ENCODE measurements at places on chromosomes 11 and 22.

- no peak for DNase-seq
Observed at GRCh38 chr22:30665786-30666185, 1.9 kb downstream of the DUSP18 start.

DNA sequence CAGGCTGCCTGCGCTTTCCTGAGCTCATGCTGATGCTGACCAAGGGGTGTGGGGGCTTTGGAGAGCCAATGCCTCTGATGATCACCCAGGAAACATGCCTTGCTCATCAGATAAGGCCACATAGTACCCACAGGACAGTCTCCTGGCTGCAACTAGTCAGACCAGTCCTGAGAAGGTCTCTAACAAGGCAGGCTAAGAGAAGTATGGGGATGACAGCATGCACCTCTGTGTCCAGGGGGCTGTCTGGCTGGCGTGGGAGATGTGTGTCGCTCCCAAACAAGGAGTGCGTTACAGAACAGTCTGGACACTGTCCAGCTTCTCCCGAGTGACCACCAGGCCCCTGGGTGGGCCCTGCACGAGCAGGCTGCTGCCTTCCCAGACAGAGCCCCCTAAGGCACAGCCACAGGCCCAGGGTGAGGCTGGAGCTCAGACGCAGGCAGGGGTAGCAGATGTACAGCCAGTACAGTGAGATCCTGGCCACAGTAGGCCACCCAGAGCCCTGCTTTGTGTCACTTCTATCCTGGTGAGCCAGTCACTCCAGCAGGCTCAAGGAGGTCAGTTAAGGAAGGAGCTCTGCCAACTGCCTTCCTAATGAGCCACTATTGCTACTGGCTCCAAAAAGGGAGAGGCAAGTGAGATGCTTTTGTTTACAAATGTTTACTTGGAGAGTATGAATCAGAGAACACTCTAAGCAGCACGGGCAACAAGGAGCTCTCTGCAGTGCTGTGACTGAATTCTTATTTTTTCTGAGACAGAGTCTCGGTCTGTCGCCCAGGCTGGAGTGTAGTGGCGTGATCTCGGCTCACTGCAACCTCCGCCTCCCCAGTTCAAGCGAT lies 66.0 kb upstream of the CLTCL1 start:
- no peak for DNase-seq

GRCh38 chr11:558503-558902 lies 2.0 kb downstream of the LMNTD2 start:
- DNase-seq: no peak

- DNase-seq: peak; percentile 40
Observed at GRCh38 chr22:19615001-19615461, 90.8 kb upstream of the CLDN5 start.

GRCh38 chr22:23969071-23969470 lies 2.4 kb downstream of the DDTL start:
- DNase-seq: peak; percentile 3

DNA sequence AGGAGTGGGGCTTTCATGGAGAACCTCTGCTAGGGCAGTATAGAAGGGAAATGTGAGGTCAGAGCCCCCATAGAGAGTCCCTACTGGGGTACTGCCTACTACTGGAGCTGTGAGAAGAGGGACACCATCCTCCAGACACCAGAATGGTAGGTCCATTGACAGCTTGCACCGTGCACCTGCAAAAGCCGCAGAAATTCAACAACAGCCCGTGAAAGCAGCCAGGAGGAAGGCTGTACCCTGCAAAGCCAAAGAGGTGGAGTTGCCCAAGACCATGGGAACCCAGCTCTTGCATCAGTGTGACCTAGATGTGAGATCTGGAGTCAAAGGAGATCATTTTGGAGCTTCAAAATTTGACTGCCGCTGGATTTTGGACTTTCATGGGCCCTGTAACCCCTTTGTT lies 245.6 kb downstream of the TENM4 start:
- no peak for DNase-seq

DNA sequence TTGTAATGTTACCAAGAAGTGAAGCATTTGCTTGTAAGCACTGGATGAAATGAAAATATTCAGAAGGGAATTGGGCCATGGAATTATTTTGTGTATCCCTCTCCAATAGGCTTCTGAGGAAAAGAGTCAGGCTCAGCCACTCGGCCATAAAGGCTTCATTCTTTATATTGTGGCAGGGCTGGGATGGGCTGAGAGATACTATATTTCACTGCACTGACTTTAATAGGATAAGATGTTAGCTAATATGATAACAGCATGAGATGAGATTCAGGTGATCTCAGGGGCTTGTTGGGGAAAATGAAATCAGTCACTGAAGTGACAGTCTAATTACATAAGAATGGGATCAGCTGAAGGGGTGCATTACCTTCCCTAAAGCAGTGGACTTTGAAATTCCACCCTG lies 7.3 kb upstream of the TRIM44 start:
- DNase-seq: no peak

- DNase-seq: no peak
Observed at GRCh38 chr22:45358127-45358526, 48.4 kb downstream of the FAM118A start.

GRCh38 chr22:19607192-19608002 lies 83.2 kb upstream of the CLDN5 start:
- DNase-seq: no peak

DNA sequence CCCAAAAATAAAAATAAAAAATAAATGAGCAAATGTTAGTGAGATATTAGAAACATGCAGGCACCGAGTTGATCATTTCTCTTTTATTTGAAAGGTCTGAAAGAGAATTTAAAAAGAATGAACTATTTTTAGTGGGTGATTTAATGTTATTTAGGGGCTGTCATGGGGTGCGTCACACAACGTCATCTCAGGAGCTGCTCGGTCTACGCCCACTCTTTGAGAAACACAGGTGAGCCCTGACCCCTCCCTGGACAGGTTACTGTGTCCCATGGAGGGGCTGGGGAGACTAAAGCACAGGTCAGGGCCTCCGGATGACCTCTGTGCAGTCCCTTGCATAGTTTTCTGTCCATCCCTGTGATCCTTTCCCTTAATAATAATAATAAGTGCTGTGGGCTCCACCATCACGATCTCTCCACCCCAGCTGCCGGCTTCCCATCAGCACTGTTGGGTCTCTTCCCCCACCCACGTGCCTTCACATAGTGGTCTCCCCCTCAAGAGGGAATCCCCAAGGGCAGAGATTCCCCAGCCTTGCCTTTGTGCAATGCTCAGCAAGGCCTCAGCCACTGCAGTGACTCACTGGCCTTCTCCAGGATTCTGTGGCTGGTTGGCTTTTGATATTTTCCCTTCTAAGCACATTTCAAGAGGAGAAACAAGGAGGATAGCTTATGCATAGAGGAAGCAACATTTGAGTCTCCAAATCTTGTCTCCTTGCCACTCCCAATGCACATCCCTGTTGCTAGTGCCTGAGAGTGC lies 159.9 kb downstream of the TTC17 start:
- no peak for DNase-seq

GRCh38 chr11:46615756-46616155 lies 1.3 kb downstream of the HARBI1 start:
- no peak for DNase-seq

GRCh38 chr11:1882265-1883238 lies 9.1 kb downstream of the PRR33 start:
- peak; percentile 90 for DNase-seq

- peak; percentile 61 for DNase-seq
Observed at GRCh38 chr11:18706330-18707243, 8.0 kb downstream of the TMEM86A start.

GRCh38 chr11:69268911-69269310 lies 25.0 kb upstream of the MYEOV start:
- no peak for DNase-seq

GRCh38 chr11:57773026-57773598 lies 11.5 kb downstream of the CTNND1 start:
- no peak for DNase-seq

GRCh38 chr11:65437436-65438227 lies 15.0 kb downstream of the NEAT1 start:
- DNase-seq: no peak

DNA sequence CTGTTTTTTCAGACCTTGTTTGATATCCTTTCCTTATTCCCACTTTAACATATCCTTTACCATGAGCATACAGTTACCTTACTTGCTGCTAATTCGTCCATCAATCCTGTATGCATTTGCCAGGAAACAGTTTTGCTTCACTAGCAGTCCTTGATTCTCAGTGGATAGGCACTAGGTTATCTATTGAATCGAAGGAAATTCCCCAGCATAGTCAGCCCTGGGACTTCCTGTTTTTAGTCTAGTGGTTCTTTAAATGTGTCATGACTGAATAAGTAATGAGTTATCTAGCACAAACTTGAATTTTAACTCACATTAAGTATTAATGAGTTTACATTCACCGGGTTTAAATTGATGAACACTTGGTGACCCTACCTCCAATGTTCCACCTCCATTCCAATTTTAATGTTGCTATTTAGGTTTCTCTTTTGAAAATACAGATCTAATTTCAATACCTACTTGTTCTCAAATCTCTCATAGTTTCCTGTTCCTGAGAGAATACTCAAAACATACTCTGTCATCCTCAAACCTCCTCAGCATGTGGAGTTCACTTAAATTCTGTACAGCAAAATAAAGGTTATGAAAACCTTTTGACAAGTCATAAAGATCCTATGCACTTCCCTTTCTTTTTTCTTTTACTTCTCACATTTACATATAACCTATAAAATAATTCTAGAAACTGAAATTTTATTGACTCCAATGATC lies 1375.1 kb upstream of the TENM4 start:
- peak; percentile 18 for DNase-seq

- DNase-seq: no peak
Observed at GRCh38 chr11:134481933-134482527, 70.0 kb upstream of the B3GAT1 start.

GRCh38 chr11:131823772-131824171 lies 453.4 kb downstream of the NTM start:
- DNase-seq: no peak

DNA sequence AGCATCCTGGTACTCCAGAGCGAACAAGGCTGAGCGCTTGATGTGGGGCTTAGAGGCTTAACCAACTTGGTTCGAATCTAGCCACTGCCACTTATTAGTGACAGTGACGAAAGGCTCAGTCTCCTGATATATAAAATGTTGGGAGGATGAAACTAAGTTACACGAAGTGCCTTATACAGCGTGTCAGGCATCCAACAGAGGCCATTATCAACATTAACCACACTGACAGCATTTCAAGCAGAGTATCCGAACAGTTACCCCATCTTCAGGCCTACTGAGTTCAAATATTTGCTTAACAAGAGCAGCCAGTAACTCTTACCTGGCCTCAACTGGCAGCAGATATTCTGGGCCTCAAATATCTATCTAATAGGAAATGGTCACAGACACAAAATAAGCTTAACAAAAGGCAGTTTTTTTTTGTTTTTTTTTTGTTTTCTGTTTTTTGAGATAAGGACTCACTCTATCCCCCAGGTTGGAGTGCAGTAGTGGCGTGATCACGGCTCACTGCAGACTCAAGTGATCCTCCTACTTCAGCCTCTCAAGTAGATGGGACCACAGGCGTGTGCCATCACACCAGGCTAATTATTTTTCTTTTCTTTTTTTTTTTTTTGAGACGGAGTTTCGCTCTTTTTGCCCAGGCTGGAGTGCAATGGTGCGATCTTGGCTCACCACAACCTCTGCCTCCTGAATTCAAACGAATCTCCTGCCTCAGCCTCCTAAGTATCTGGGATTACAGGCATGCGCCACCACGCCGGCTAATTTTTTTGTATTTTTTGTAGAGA lies 2.9 kb downstream of the SERPIND1 start:
- DNase-seq: no peak

GRCh38 chr11:77470504-77470903 lies 3.4 kb downstream of the PAK1 start:
- peak; percentile 36 for DNase-seq

- DNase-seq: no peak
Observed at GRCh38 chr11:94181943-94182342, 53.3 kb downstream of the PANX1 start.

- DNase-seq: no peak
Observed at GRCh38 chr11:61826930-61827570, 1.1 kb upstream of the FADS2 start.

GRCh38 chr22:28025866-28026575 lies 107.0 kb upstream of the PITPNB start:
- no peak for DNase-seq

- no peak for DNase-seq
Observed at GRCh38 chr22:27032091-27032761, 374.8 kb downstream of the MIAT start.

DNA sequence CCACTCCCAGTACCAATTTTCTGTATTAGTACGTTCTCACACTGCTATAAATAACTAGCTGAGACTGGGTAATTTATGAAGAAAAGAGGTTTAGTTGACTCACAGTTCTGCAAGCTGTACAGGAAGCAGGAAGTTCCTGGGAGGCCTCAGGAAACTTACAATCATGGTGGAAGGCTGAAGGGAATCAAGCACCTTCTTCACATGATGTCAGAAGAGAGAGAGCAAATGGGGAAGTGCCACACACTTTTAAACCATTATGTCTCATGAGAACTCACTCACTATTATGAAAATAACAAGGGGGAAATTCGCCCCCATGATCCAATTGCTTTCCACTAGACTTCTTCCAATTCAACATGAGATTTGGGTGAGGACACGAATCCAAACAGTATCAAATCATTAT lies 271.4 kb downstream of the ETS1 start:
- no peak for DNase-seq

GRCh38 chr11:45021692-45022141 lies 71.0 kb upstream of the TP53I11 start:
- no peak for DNase-seq

GRCh38 chr22:38758276-38758945 lies 2.6 kb upstream of the SUN2 start:
- peak; percentile 56 for DNase-seq

DNA sequence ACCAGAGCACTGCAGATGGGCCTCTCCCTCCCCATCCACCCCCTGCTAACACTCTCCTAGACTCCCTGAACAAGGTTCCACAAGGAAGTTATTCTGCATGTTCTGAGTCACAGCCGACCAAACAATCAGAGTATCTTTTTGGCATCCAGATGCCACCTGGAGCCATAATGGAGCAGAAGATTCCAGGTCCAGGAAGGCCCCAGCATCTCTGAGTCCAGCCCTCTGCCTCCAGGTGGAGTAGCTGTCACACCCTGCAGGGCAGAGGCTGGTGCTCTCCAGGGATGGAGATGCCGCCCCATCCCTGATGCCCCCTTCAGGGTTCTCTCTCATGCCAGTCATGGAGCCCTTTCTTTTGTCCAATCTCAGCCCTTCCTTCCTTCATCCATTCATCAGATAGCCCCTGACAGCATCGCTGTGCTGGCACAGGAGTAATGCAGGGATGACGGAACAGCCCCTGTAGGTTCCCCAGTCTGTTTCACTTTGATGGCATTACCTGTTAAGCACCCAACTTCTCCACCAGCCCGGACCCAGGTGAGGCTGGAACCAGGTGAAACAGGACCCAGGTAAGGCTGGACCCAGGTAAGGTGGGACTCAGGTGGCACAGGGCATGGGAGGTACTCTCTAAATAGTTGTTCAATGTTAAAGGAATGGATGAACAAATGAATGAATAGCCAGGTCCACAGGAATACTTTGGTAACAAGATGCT lies 20.1 kb upstream of the TSKU start:
- no peak for DNase-seq
